Cortex of kidney (tissue), 1 donor: ENCODE measurements at places on chromosomes 7 and 10.

DNA sequence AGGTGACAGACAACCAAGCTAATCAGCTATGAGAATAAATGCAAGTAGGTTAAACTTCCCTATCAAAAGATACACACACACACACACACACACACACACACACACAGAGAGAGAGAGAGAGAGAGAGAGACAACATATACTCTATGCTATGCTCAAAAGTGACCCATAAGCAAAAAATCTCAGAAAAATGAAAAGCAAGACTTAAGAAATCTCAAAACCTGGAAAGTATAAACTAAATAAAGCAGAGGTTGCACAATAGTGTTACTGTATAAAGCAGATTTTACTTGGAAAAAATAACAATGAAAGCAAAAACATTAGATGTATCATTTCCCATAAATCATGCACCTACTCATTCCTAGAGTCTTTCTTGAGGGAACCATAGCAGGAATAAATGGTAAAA is 221.5 kb downstream of the INHBA start:
- no peak for DNase-seq

DNA sequence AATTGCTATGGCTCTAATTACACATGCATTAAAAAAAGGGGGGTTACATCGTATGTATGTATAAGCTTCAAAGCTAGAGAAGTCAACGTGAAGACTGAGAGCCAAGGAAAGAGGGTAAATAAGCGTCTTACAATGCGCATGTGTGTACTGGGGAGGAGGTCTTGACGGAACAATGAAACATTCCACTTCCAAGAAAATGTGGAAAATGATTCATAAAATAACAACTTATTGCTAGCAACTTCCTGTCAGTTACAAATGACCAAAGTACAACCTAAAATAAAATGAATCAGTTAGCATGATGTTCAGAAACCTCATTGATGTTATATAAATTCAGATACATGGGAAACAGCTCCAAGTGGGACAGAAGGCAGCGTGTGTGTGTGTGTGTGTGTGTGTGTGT is 104.1 kb upstream of the RHEB start:
- DNase-seq = no peak

GRCh38 chr7:99380823-99381663 is 6.5 kb downstream of the ARPC1B start:
- no peak for DNase-seq

DNA sequence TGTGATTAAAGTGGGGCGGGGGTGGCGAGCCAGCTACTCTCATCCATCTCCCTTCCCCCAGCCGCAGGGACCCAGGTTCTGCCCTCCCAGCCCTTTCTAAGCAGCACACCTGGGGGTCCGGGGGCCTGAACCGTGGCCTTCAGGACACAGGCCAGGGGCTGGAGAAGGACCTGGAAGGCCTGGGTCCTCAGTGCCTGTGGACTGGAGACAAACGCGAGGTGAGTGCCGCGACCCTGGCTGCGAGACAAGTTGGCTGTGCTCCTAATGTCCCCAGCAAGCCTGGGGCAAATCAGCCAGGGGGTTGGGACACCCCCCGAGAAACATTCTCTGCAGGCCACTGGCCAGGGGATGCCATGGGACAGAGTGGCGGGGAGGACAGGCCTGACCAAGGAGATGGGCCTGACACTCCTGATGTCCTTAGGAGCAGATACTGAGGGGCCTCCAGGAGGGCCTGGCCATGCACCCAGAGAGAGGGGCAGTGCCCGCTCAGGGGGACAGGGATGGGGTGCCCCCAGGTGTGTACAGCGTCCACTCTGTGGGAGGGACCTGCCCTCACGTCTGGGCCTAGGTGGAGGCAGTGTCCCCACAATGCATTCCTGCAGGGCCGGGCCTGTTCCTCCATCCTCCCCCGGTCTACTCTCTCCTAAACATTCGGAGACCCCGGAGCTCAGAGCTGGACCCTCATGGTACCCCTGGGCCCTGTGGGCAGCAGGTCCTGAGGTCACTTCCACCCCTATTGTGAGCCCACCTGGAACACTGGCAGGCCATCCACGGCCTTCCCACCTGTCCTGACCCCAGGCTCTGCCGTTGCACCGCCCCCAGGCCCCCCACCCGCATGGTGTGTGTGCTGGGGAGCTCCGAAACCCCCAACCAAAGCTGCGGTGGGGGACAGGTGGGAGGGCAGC is 13.1 kb downstream of the BRAT1 start:
- no peak for DNase-seq

DNA sequence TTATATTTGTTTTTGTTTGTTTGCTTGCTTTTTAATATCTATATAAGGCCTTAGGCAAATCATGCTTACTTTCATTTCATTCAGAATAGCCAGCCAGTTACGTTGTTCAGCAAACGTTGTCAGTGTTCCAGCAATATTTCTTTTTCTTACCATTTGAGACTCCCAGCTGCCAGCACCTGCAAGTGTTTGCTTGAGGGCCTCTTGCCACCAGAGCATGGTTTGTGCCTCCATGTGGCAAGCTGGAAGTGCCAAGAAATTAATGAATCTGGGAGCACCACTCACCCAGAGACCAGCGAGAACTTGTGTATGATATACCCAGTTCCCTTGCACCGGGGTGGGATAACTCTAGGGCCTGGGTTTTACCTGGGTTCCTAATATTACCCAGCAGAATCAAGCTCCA is 177.1 kb upstream of the CSTF2T start:
- DNase-seq = no peak

DNA sequence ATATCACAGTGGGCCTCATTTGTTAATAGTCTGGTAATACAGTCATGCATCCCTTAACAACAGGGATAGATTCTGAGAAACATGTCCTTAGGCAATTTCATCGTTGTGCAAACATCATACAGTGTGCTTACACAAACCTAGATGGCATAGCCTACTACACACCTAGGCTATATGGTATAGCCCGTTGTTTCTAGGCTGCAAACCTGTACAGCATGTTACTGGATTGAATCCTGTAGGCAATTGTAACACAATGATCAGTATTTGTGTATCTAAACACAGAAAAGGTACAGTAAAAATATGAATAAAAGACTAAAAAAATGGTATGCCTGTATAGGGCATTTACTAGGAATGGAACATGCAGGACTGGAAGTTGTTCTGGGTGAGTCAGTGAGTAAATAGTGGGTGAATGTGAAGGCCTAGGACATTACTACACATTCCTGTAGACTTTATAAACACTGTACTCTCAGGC is 12.0 kb upstream of the RHOBTB1 start:
- DNase-seq = no peak

GRCh38 chr7:148905093-148905666 is 21.1 kb upstream of the EZH2 start:
- no peak for DNase-seq

- no peak for DNase-seq
Observed at GRCh38 chr10:102505462-102506115, 1.8 kb downstream of the SUFU start.
